Uterus (tissue), 4 donors: ENCODE measurements at places on chromosomes 16 and 17.

DNA sequence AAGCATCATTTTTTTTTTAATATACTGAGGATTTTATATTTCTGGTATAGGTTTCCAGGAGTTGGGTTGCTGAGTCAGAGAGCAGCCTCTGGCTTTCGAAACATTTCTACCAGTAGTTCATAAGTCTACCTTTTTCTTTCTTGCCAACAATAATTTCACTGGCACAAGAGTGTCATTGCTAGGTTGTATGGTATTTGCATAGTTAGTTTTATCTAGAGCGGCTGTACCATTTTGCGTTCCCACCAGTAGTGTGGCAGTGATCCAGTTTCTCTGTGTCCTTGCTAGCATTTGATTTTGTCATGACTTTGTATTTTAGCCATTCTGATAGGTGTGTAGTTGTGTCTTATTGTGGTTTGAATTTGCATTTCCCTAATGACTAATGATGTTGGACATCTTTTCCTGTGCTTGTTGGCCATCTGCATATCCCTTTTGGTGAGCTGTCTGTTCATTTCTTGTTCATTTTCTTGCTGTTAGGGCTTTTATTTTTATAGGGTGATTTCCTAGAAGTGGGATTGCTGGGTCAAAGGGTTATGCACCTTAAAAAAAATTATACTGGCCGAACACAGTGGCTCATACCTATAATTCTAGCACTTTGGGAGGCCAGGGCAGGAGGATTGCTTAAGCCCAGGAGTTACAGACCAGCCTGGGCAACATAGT is 39.9 kb downstream of the SNX29 start:
- DNase-seq: no peak

- DNase-seq: no peak
Observed at GRCh38 chr16:85136213-85136701, 24.0 kb upstream of the CIBAR2 start.

DNA sequence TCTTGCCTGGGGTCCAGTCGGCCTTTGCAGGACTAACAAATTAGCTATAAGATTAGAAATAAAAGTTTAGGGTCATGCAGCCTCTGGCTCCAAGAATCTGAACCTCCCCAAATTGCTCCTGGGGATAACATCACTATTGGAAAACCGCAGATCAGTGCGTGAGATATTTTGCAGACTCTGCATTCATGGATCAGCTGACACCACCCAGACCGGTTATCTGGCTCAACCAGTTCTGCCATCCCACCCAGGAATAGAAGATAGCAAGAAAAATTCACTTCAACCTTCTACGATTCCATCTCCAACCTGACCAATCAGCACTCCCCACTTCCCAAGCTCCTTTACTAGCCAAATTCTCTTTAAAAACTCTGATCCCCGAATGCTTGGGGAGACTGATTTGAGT is 4.3 kb upstream of the PGS1 start:
- DNase-seq: no peak

GRCh38 chr16:11326084-11326736 is 19.0 kb upstream of the RMI2 start:
- DNase-seq: no peak

DNA sequence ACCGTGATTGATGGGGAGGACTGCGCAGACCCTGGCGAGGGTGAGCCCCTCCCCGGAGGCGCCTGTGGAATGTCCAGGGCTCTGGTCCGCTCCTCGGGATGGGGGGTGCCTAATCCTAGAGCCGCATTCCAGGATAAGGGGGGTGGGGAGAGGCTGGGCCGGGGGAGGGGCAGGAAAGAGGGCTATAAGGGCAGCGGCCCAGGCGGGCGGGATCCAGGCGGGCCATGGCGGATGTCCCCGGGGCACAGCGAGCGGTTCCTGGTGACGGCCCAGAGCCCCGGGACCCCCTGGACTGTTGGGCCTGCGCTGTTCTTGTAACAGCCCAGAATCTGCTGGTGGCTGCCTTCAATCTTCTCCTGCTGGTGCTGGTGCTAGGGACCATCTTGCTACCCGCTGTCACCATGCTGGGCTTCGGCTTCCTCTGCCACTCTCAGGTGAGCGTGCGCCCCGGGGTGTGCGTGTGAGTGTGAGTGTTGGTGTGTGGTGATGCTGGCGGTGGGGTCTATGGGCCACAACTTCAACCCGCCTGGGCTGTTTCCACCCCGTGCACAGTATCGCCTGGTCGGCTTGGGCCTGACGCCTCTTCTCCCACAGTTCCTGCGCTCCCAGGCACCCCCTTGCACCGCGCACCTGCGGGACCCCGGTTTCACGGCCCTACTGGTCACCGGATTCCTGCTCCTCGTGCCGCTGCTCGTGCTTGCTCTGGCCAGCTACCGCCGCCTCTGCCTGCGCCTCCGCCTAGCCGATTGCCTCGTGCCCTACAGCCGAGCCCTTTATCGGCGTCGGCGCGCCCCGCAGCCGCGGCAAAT is at the start of gene TMEM88:
TMEM88 (plus strand) TSS at position 216 of the 809 bp plus-strand sequence; CDS start at position 225, 9 bp downstream.
- peak; percentile 37 for DNase-seq

GRCh38 chr17:40331743-40332641 is 23.0 kb downstream of the RARA start:
- peak; percentile 93 for DNase-seq

GRCh38 chr17:38958756-38959155 is 8.4 kb downstream of the FBXO47 start:
- no peak for DNase-seq

DNA sequence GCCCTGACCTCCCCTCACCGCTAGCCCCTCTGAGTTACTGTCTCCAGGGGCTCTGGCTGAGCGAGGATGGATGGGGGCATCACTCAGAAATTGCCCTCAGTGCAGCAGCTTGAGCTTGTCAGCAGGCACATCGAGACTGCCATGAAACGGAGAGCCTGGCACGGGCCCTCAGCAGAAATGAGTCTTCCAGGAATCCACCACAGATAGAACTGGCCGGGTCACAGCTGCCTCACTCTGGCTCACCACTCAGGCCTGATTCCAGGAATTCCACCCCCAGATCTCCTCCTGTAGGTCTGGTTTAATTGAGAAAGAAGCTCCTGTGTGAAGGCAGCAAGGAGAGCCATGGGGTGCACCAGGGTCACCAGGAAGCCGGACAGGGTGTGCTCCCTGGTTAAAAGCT is 85.5 kb downstream of the GSG1L start:
- DNase-seq: no peak

- DNase-seq: no peak
Observed at GRCh38 chr17:72702998-72703397, 389.5 kb downstream of the SLC39A11 start.

DNA sequence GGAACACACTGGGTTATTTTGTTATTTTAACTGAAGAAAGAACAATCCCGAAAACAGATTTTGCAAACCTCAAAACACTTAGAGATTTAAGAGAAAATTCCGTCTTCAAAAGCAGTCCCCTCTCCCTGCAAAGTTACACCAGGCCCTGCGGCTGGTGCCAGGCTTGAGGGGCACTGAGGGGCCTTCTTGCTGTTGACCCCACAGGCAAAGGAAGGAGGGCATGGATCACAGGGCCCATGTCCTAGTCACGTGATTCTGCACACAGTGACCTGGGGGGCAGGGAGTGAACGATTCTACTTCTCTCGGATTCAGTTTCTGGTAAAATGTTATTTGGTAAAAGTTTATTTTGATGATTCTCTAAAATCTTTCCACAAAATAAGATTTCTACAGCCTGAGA is 55.3 kb upstream of the FASN start:
- no peak for DNase-seq

GRCh38 chr16:29811896-29812665 is at the start of gene PRRT2:
PRRT2 (plus strand) TSS chr16:29812193; CDS start chr16:29813055, 862 bp downstream.
- peak; percentile 80 for DNase-seq

- DNase-seq: no peak
Observed at GRCh38 chr16:48603647-48604376, 6.2 kb downstream of the N4BP1 start.

DNA sequence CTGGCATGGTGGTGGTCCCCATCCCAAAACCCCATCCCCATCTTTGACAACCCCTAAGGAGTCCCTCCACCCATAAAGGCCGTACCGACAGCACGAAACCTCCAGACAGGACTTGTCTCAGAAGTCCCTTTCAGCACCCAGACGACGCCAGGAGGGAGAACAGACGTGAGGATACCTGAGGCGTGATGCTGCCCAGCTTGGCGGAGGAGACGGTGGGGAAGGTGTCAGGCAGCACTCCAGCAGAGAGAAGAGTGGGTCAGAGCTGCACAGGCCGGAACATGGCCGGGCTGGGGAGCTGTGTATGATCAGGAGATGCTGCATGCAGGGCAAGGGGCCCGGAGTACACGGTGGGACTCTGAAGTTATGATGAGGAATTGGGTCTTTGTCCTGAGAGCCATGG is 244.2 kb downstream of the GSG1L start:
- no peak for DNase-seq

- DNase-seq: no peak
Observed at GRCh38 chr16:87806641-87807546, 41.1 kb upstream of the KLHDC4 start.

DNA sequence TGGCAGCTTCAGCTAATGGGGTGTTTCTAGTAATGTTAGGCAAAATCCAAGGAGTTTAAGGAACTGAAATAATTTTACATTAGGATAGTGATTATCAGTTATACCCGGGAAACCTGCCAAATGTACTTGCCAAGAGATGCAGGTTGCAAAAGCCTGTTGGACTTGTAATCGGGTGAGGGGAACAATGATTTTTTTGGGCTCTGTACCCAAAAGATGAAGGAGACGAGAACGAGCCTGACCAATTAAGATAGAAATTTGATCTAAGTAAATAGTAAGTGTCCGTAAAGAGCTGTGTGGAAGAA is 56.3 kb upstream of the ARL4D start:
- no peak for DNase-seq

DNA sequence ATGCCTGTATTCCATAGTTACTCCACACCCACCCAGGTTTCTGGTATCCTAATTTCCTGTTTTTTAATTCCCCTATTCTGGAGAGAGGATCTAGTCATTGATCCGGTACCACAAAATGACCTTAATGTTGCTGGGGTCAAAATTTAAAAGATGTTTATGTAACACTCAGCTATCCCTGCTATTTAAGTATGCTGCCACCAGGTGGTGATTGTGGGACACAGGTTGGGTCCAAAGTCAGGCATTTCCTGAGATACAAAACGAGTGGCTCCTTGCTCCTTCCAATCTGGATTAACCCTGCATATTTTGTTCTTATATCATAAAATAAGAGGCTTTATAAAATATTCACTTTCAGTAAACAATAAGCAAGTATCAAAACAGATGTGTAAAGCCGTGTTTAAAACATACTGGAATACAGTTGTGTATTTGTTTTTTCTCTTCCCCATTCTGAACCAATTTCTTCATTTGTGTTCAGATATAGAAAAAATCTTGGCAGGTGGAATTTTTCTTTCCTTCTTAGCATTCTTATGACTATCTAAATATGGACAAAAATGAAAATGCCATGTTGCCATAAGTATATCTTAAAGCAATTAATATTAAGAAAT is 16.3 kb downstream of the HS3ST4 start:
- no peak for DNase-seq

- no peak for DNase-seq
Observed at GRCh38 chr16:81029930-81030604, 5.6 kb upstream of the ATMIN start.

GRCh38 chr16:81558077-81558443 is 113.5 kb downstream of the CMIP start:
- DNase-seq: no peak

- no peak for DNase-seq
Observed at GRCh38 chr16:81885976-81886586, 107.0 kb downstream of the PLCG2 start.

GRCh38 chr16:65224994-65225393 is 103.1 kb upstream of the CDH11 start:
- no peak for DNase-seq

- DNase-seq: no peak
Observed at GRCh38 chr16:87648236-87648635, 45.9 kb downstream of the JPH3 start.

- no peak for DNase-seq
Observed at GRCh38 chr17:70132505-70132904, 36.8 kb upstream of the KCNJ2 start.

DNA sequence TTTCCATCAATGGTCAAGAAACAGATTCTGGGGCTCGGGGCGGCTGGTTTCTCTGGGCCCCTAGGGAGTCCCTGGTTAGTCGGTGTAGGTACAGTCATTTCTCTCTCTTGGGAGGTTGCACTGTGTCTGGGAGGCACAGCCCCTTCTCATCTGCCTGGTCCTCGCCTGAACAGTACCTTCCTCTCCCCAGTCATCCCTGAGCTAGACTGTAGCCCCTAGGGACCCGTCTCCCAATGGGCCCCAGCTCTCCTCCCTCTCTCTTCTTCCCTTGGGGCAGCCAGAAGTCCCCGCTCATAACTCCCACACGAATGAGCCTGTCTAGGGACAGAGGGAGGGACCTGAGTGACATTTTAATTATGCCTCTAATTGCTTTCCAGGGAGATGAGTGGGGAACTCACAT is 20.2 kb upstream of the CPSF4L start:
- DNase-seq: no peak

GRCh38 chr16:86515777-86516622 is 5.7 kb downstream of the FOXF1 start:
- no peak for DNase-seq

GRCh38 chr17:68148936-68149335 is 98.9 kb upstream of the AMZ2 start:
- DNase-seq: no peak

DNA sequence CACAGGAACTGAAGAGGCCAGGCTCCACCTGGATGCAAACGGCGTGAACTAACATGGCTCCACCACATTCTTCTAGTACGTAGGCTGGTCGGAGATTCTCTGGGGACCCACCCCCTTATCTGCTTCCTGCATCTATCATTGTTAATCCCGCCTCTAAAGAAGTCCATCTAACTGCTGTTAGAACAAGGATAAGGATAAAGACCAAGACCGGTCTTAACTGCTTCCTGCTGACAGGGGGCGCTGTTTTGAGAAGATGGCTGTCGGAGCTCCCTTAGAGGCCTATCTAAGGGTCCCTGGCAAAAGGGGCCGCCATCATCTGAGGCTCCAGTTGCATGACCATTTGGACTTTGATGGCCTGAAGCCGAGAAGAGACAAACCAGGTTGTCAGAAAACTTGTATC is 25.8 kb upstream of the TNFSF12 start:
- DNase-seq: no peak

GRCh38 chr17:40632216-40632615 is 15.4 kb downstream of the SMARCE1 start:
- DNase-seq: no peak

- no peak for DNase-seq
Observed at GRCh38 chr16:17329391-17329790, 141.4 kb downstream of the XYLT1 start.

DNA sequence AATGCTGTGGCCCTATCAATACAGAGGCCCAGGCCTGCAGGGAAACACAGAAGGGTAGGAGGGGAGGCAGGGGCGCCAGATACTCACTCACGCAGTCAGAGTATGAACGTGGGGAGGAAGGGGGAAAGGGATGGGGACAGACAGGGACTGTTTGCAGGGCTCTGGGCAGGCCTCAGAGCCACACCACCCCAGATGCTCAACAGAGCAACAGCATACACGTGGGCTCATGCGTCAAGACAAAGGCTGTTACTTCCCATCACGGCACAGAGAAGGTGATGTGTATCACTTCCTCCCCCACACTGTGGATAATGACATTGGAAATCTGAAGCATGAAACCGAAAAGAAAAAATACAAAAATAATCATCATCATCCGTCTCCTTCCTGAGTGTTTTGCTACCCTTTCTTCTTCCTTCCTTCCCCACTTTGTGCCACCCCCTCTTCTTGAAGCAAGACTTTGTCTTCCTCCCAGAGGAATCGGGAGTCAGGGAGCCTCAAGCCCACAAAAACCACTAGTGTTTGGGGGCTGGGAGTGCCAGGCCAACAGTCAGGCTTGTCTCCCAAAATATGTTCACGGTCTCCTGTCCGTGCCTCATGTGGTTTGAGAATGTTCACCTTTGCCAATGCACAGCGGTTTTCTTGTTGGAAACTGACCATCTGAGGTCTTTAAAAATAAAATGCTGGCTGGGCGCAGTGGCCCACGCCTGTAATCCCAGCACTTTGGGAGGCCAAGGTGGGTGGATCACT is 20.1 kb downstream of the SLC39A11 start:
- DNase-seq: no peak
